ENCODE measurements at places on chromosomes 6 and 20.

DNA sequence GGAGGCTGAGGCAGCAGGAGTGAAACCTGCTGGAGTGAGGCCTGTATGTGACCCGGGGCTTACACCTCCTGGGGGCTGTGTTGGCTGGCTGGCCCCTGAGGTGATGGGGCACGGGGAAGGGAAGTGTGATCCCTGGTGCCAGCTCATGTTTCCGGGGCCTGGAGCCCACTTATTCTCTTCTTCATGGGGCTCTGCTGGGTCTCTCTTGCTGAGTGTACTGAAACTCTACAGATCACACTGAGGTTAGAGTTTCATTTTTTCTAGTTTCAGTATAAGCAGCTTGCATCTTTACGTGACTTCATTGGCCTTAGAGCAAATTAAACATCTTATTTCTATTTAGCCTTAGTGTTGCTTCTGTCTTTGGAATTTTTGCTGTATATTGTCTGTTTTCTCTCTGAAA is 96.2 kb downstream of the ANKS1A start:
- DNase-seq, result no peak

DNA sequence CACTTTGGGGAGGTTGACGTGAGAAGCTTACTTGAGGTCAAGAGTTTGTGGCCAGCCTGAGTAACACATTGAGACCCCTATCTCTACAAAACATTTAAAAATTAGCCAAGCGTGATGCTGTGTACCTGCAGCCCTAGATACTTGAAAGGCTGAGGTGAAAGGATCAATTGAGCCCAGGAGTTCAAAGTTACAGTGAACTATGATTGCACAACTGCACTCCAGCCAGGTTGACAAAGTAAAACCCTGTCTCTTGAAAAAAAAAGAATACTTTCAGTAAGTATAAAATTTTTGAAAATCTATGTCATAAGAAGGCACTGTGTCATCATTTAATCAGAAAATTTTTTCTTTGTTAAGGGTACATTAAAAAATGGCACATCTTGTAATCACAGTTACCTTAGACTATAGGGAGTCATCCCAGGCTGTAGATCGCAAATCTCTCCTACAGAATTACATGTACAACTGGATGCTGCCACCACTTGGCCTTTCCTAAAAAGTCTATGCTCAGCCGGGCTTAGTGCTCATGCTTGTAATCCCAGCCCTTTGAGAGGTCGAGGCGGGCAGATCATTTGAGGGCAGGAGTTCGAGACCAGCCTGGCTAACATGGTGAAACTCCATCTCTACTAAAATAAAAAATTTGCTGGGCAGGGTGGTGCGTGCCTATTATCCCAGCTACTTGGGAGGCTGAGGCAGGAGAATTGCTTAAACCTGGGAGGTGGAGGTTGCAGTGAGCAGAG is 17.0 kb upstream of the MRS2 start:
- no peak for DNase-seq

DNA sequence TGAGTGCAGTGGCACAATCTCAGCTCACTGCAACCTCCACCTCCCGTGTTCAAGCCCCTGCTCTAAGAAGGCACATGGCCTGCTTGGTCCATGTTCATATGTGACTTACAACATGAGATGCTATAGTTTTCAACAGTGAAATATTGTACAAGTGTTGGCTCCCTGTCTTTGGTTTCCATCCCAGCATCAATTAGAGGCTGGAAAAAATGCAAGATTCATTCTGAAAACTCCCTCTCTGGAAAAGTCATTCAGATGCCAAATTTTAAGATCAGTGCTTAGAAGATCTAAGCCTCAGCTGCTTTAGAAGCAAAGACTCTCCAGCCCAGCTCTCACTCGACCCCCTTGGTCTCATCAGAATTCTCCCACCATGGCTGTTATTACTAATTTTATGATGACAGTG is 398.9 kb downstream of the KIF16B start:
- DNase-seq, result no peak

DNA sequence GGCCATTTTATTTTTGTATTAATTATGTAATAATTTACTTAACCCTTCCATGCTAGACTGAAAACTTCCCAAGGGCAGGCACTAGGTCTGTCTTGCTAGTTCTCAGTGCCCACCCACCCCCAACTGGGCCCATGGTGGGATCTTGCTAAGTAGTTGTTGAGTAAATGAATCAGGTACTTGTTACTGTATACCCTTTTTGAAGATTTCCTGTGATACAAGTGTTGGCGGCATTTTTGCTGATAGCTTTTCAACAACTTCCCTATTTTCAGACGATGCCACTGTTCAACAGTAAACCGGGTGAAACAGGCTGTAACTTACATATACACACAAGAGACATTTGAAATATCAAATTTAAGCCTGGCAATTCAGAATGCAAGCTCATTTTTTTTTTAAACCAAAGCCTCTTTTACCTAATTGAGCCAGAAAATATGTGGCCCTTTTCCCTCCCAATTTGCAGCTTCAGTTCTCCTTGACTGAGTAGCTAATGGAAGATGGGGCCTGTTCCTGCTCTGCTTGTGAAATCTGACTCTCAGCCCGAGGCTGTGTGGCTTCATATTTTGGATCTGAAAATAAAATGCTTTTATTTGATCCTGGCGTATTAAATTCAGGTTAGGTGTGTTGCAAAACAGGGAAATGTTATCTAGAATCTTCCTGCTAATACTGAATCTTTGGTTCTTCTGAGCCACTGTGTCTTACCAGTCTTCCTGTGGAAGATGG is 288.3 kb downstream of the NRN1 start:
- no peak for DNase-seq

DNA sequence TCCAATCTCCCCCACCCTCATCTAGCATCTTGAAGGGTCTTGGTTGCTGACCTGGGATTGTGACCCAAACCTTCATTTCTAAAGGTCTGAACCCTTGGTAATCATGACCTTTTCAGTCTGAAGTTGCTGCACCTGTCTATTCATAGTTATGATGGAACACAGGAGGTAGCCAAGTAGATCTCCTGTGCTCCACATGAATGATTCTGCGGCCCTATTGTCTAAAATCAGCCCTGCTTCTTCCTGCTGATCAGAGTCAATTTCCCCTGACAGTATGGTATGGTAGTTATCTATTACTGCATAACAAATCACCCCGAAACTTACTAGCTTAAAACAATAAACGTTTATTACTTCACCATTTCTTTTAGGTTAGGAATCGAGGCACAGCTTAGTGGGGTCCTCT is 9.0 kb downstream of the OR2B6 start:
- no peak for DNase-seq

- no peak for DNase-seq
These were observed 877.3 kb upstream of the MAP3K7 start for GRCh38 chr6:91464201-91464600.

DNA sequence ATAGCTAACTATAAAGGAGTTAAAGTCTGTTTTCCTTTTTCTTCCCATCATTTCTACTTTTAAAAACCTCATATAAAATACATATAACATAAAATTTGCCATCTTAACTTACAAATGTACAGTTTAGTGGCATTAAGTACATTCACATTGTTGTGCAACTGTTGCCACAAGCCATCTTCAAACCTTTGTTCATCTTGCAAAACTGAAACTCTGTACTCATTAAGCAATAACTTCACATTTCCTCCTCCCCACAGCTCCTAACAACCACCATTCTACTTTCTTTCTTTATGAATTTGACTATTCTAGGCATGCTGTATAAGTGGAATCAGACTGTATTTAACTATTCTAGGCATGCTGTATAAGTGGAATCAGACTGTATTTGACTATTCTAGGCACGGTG is 4.5 kb downstream of the CCDC170 start:
- DNase-seq, result no peak

DNA sequence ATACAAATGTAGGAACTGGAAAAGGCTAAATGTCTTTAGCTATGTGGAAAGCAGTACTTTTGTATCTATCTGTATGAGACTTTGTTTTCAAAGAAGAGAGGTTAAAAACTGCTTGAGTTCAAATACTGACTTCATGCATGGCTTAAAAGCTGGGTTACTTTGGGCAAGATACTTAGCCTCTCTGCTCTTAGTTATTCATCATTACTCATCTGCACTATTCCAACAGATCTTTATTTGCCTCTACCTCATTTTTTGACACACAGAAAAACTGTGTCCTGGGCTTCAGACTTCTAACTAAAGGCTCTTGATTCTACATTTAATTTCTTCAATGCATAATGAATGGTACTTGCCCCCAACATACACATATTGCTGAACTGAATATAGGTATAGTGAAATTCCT is 114.8 kb downstream of the DST start:
- no peak for DNase-seq

DNA sequence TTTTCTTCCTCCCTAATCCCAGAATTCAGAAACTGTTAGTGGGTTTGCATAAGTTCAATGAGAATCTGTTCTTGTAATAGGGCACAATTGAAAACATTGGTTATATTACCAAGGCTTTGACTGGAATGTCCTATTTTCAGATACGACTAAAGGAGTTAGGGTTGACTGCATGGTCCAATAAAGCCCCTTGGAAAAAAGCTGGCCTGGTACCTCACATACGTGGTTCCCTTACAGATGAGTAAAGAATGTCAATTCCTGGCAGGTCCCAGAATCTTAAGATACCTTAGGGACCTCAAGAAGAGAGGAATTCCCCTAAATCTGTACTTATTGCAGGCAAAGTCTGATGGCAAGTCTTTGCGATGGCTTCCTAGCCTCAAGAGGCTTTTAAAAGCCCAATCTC is 4.6 kb downstream of the PPDPF start:
- DNase-seq, result no peak

DNA sequence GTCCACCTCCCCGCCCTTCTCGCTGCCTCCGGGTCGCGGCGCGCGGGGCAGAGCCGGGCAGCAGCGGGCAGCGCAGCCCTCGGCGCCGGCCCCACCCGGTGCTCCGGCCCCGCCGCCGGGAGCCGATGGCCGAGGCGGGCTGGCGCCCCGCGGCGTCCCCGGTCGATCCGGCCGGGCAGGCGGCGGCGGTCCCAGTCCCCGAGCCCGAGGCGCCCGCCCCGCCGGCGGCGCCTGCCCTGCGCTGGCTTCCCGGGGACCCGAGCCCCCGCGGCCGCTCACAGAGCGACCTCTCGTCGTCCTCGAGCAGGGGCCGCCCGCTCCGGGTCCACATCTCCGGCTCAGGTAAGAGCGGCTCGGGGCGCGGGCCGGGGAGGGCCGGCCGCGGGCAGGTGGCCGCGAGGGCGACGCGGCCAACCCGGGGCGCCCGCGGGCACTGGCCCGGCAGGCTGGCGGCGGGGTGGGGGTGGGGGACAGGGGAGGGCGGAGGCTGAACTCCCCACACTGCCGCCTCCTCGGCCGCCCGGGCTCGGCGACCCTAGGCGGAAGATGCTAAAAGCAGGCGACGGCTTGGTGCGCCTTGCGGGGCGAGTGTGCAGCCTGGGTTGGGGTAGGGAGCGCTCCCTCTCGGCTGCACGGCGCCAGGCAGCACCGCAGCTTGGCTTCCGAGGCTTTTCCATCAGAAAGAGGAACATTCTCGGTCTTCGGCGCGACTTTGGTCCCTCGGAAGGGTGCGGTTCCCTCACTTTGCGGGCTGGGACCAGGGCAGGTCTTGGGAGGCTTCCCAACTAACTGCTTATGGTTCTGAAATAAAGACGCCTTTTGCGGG is 25.6 kb upstream of the FUCA2 start:
- DNase-seq, result peak; percentile 37

- DNase-seq, result no peak
These were observed 32.8 kb downstream of the CYP21A2 start for GRCh38 chr6:32070814-32071543.

DNA sequence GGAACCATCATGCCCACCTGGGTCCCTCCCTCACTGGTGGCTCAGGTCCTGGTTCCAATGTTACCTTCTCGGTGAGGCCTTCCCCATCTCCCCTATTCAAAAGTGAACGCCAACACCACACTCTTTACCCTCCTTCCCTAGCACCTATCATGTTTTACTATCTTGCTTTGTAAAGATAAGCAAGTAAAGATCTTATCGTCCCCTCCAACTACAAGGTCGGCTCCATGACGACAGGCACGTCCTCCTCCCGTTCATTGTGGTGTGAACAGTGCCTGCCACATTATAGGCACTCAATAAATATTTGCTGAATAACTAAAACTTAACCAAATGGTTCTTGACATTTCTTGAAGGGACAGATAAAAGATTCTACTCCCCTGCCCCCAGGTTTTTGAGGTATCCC is 147.1 kb downstream of the PREX1 start:
- no peak for DNase-seq

DNA sequence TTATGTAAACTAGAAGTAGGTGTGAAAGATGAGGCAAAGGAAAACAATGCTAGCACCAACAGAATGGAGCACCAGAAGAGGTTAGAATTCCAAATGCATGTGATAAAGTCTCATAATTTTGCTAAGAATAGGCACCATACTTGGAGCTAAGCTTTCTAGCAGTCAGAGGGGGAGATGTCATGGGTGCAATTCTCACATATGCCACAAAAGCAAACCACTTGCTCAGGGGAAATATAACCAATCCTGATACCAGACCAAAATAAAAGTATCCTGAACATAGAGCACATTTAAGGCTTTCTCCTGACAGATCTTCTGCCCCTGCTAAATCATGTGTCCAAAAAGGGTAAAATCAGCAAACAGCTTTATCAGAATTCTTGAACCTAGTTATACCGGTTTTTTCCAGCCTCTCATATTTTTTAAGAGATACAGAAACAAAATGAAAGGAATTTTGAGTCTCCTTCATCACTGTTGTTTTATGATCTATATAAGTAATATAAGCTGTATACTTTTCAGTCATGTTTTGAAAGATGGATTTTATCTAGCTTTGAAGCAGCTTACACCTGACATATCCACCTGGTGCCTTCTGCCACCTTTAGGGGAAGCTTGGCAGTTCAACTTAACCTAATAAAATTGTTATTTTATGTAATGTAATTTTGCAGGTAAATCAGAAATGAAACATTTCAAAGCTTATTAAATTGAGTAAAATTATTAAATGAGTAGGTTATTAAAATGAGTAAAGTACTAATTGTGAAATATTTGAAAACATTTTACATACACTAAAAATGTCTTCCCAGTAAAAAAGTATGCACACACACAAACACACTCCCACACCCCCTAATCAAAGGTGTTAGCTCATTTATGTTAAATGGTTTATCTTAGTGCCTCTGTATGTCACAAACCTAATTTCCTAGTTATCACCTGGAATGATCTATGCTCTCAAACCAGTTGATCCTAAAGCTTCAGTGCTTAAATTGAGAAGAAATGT is 2.8 kb downstream of the SPO11 start:
- no peak for DNase-seq

- no peak for DNase-seq
These were observed 31.7 kb upstream of the OSTM1 start for GRCh38 chr6:108106261-108106660.

DNA sequence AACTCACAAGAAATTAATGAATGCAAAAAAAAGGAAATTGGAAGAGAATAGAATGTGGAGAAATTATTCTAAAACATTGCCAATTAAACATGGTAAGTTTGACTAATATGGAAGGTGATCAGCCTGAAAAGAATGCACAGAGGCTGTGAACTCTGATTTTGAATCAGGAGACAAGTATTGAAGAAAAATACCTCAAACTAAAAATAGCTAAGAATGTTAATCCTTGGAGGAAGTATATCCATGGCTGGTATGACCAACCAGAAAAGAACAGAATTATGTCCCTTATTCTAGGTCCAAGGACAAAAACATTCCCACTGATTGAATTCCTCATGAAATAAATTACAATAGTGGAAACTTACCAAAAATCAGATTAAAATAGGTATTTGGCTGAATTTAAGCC is 7.3 kb upstream of the RIMS1 start:
- no peak for DNase-seq
